ENCODE measurements at places on chromosomes 4 and X.

DNA sequence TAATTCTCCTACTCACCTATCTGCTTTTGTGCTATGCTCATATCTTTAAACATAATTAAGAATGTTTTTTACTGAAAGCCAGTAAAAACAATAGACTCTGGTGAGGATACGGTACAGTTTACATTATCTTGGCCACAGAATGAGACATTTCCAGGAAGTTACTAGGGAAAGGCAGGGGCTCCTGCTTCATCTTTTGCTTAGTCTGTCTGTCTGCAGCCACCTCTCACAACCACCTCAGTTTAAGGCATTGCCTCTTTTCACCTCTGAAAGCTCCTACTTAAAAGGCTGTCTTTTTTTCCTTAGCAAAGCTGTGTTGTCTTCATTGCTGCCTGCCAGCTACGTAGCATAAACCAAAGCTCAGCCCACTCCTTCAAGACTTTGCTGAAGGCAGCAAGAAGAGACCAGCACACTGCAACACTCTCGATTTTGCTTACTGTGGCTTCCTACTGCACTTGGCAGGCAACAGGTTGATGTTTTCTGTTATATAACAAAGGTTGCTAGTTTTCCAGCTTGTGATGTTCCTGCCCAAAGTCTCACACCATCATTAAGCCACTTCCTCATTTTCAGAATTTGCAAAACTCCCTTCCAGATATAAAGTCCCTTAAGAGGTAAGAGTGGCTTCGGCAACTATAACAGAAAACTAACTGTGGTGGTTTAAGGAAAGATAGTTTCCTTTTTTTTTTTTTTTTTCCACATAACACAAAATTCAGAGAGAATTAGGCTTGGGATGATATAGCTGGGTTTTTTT, 432.9 kb downstream of the GRXCR1 start:
- DNase-seq, result no peak

GRCh38 chr4:93658443-93658842, 170.1 kb upstream of the ATOH1 start:
- DNase-seq, result no peak

DNA sequence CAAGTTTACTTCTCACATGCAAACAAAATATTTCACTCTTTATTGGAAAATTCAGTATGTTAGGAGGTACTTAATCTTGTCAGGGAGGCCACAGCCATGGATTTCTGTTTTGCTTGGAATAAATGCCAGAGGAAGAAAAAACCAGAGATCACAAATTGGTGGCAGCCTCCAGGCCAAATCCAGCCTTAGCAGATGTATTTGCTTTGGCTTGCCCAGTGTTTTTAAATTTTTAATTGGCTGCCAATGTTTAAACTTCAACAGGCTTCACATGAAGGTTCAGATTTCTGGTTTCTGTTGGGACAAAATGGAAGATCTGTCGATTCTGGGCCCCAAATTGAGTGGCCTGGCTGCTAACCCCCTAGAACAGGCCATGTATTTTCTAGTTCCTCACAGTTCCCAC, 19.2 kb downstream of the YY2 start:
- DNase-seq, result no peak

- DNase-seq, result no peak
These were observed 904.2 kb downstream of the STPG2 start for GRCh38 chr4:97238956-97239666.

- no peak for DNase-seq
These were observed 32.6 kb upstream of the SPON2 start for GRCh38 chr4:1204828-1205585.

- no peak for DNase-seq
These were observed 9.3 kb downstream of the SPATA4 start for GRCh38 chr4:176186067-176186466.

All from stimulated activated CD4-positive, alpha-beta T cell treated with anti-CD3 and anti-CD28 coated beads, Interleukin-1b, Interleukin-23, amount 100 ng/mL, for 24 hours (primary cell).